SHP77 treated with DMSO at 0.1 percent for 48 hours (cell line): ENCODE measurements at places on chromosomes 16 and 17.

- no peak for DNase-seq
Measured at GRCh38 chr17:10042589-10043244, 137.6 kb upstream of the RCVRN start.

GRCh38 chr17:58666858-58667267, 25.0 kb downstream of the TEX14 start:
- DNase-seq = peak; percentile 71

GRCh38 chr17:81192386-81193050, 26.5 kb upstream of the AATK start:
- DNase-seq = no peak

DNA sequence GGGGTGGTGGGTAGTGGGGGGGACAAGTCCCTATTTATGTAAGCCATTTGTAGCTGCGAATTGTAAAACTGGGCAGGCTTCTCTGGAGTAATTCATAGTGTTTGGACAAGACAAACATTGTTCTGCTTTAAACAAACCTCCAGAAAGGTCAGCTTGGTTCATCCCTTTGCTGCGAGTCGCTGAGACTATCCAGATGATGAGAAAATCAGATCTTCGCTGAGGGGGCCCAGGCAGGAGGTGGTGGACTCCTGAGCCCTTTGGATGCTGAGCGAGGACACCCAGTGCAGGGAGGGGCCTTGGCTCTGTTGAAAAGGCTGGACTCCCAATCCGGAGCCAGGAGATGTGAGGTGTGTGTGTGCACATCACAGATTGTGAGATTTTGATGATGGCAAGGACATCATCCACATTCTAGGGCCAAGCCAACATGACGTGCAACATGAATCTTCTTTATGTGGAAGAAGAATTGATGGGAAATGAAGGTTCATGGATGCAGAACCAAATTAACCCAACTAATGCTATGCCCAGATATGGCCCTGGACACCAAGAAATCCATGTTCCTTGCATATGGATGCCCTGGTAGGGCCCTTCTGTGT, 15.0 kb upstream of the NTN1 start:
- DNase-seq = no peak

DNA sequence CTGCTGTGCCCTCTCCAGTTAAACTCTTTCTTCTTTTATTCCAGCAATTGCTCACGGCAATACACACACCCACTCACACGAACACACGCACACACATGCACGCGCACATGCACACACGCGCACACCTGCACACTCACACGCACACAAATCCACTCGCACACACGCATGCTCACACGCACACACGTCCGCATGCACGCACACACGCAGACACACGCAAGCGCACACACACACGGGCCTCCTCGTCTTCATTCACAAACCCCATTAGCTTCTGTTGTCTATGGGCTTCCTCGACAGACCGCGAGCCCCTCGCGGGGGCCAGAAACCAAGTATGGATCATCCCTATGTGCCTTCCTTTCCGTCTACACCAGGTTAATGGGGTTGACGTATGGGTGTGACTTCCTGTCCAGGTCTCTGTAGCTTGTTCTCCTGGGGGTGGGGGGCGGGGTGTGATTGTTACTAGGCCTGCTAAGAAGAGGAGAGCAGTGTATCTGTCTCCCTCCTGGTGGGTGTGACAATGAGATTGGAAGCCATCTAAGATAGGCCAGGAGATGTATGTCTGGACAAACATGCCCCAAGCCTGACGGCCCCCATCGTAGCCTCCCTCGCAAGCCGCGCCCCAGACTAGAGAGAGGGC, 670 bp upstream of the CTF1 start:
- DNase-seq = peak; percentile 54
